ENCODE measurements at places on chromosomes 1 and 21.

GRCh38 chr1:160438935-160439334, 38.6 kb downstream of the VANGL2 start:
- no peak for DNase-seq

GRCh38 chr21:20970691-20971090, 27.5 kb upstream of the NCAM2 start:
- no peak for DNase-seq

GRCh38 chr1:42844592-42845140, 1.7 kb upstream of the ZNF691 start:
- DNase-seq, result no peak

- no peak for DNase-seq
Measured at GRCh38 chr1:244664353-244664752, 11.4 kb downstream of the DESI2 start.

Data from HuH-7 (cell line).